ENCODE measurements at places on chromosomes 6 and 20.

- DNase-seq, result peak; percentile 92
Measured at GRCh38 chr20:36856195-36856594, 19.7 kb upstream of the TLDC2 start.

DNA sequence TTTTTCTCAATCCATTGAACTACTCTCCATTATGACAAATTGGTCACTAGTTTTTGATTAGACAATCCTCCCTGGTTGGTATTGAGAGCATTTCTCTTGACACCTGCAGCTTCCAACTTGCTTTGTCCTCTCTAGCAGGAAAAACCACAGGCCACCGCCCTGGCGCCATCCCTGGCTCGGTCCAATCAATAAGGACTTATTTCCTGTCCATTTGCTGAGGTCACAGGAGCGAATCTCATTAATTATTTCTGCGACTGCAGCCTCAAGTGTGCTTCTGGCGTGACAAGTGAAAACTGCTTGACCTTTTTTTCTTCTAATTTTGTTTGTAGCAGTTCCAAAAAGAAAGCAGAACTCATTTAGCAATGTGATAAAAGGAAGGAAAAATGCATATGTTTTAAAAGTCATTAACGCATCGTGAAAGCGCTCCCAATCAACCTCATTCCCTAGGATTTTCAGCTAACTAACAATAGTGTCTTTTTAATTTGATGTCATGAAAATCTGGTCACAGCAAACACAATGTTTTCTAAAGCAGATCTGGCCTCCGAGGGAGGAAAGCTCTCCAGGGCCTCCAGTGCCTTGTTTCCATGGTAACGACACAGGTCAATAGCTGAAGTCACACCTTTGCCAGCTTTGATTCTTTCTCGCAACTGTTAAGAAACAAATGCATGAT lies 39.0 kb upstream of the BEND3 start:
- DNase-seq, result no peak

DNA sequence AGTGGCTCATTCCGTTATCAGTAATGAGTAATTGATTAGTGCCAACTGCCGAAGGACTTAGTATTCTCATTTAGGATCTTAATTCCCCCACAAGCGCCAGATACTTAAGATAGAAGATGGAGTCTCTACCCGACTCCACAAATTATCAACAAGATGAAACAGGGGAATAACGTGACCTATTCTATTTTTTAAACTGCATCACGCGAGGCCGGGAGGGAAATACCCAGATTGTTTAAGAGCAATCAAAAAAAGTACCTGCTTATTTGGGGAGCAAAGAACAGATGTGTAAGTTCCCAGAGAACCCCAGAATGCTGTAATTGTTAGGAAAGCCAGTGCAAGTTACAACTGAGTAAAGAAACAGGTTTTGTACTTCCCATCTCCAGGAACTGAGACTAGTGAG lies 1.1 kb upstream of the MAP3K5 start:
- DNase-seq, result no peak

- peak; percentile 55 for DNase-seq
Measured at GRCh38 chr6:106146852-106147351, 60.8 kb downstream of the PRDM1 start.

- peak; percentile 40 for DNase-seq
Measured at GRCh38 chr6:151494936-151495320, 1.1 kb downstream of the CCDC170 start.

- DNase-seq, result no peak
Measured at GRCh38 chr20:36125097-36125496, 29.4 kb upstream of the EPB41L1 start.

DNA sequence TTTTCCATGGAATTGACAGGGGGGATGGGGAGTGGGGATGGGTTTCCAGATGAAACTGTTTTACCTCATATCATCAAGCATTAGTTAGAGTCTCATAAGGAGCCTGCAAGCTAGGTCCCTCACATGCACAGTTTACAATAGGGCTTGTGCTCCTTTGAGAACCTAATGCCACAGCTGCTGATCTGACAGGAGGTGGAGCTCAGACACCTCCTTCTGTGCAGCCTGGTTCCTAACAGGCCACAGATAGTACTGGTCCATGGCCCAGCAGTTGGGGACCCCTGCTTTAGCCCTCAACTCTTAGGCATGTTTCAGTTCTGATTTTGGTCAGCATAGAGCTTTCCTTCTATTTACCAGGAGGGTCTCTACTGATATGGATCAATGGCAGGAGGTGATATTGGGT lies 251.6 kb downstream of the LAMA2 start:
- no peak for DNase-seq

GRCh38 chr6:111129013-111129412 lies 41.7 kb downstream of the SLC16A10 start:
- no peak for DNase-seq

- DNase-seq, result peak; percentile 46
Measured at GRCh38 chr20:9912858-9913434, 74.1 kb upstream of the PAK5 start.

GRCh38 chr20:23156842-23157423 lies 70.8 kb upstream of the CD93 start:
- DNase-seq, result peak; percentile 43

DNA sequence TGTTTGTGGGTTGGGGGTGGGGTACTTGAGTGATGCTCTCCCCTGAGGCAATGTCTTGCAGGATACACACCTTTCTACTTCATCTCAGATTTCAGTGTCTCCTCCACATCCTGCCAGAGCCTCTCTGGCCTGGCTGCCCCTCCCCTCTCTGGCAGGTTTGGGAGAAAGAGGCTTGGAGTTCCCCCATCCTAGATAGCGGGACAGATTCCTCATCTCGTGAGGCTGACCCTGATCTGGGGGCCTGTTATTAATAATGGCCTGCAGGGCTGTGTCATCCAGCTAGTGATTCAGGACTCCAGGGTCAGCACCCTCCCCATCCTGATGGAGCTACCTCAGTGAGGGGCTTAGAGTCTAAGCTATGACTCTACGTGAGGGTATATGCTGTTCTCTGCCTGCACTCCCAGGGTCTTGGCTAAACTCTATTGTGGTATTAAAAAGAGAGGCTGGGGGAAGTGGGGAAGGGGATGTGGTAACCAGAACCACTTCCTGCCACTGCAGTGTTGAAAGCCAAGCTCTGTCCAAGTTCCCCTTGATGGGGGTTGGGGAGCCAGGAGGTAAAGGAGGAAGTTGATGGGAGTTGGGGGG lies 3.7 kb upstream of the MMP9 start:
- no peak for DNase-seq

DNA sequence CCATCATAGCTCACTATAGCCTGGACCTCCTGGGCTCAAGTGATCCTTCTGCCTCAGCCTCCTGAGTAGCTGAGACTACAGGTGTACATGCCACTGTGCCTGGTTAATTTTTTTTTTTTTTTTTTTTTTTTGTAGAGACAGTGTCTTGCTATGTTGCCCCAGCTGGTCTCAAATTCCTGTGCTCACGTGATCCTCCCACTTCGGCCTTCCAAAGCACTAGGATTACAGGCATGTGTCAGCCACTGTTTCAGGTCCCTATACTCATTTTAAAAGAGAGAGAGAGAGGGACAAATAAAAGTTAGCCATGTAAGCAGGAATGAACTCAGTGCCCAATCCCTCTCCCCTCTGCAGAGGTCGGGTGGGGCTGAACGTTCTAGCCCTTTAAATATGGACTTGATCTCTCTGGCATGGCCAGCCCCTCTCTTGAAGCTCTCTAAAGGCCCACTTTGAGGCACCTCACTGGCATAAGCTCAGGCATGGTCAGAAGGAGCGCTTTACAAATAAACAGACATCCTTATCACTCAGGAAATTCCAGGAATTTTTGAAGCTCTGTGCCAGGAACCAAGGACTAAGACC lies 9.0 kb upstream of the SERPINB1 start:
- DNase-seq, result peak; percentile 73

- DNase-seq, result no peak
Measured at GRCh38 chr6:152026291-152026690, 218.8 kb downstream of the ESR1 start.

Data from EH (cell line).